ENCODE measurements at places on chromosomes 4 and X. TPM values are rescaled to one million over a fixed set of nuclear protein-coding genes. Genes with fewer than 3 reads are reported as not detected.

- no peaks in the 10 kb centered on the region for H3K36me3 ChIP-seq
- no peak overlapping the region for H3K4me3 ChIP-seq
- no peaks in the 10 kb centered on the region for H3K4me1 ChIP-seq
- peaks cover 31% of the 10 kb centered on the region for H3K27me3 ChIP-seq
These were observed 186.4 kb downstream of the BCOR start for GRCh38 chrX:39911278-39911897.

DNA sequence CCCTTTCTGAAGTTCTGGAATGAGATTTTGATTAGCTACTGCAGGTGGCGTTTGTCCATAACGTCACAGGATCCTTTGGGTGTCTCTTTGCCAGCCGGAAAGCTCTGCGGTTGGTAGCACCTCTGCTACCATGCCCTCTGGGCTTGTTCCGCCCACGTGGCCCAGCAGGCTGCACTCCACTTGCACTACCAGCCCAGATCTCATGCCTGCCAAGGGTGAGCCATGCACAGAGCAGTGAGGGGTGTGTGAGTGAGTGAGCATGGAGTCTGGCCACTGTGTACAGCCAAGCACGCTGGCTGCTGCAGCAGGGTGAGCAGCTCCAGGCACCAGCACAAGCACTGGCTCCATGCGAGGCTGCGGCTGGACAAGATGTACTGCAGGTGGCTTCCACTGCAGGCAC is 6.6 kb upstream of the HNRNPD start:
- H3K36me3 ChIP-seq, result peaks cover 5% of the 10 kb centered on the region
- no peak for DNase-seq
- no peaks in the 10 kb centered on the region for H3K27me3 ChIP-seq
- H3K27ac ChIP-seq, result no peak overlapping the region

GRCh38 chr4:158172261-158173258 is at the start of gene GASK1B:
TSS of gene GASK1B (minus strand) at chr4:158173025. CDS start at chr4:158171375, 1,650 bp downstream.
- no peak within 1 kb of the TSS for H3K4me3 ChIP-seq
- no peaks in the 10 kb centered on the region for H3K4me1 ChIP-seq
- no peak for DNase-seq
- no peak within 1 kb of the TSS for H3K27ac ChIP-seq

TRPC5OS gene
- not detected for polyA plus RNA-seq

- H3K27me3 ChIP-seq, result peaks cover 13% of the 10 kb centered on the region
- no peak overlapping the region for H3K4me3 ChIP-seq
- H3K27ac ChIP-seq, result no peak overlapping the region
These were observed 49.0 kb upstream of the HOPX start for GRCh38 chr4:56730097-56730496.

- H3K4me1 ChIP-seq, result no peaks in the 10 kb centered on the region
- H3K27ac ChIP-seq, result no peak overlapping the region
- H3K4me3 ChIP-seq, result no peak overlapping the region
These were observed 6.1 kb upstream of the CXorf66 start for GRCh38 chrX:139971394-139971749.

LPAR4 gene
- polyA plus RNA-seq, result not detected

- no peaks in the 10 kb centered on the region for H3K36me3 ChIP-seq
- H3K27ac ChIP-seq, result no peak overlapping the region
- no peak for DNase-seq
These were observed 197.2 kb downstream of the PDGFC start for GRCh38 chr4:156774422-156774821.

DNA sequence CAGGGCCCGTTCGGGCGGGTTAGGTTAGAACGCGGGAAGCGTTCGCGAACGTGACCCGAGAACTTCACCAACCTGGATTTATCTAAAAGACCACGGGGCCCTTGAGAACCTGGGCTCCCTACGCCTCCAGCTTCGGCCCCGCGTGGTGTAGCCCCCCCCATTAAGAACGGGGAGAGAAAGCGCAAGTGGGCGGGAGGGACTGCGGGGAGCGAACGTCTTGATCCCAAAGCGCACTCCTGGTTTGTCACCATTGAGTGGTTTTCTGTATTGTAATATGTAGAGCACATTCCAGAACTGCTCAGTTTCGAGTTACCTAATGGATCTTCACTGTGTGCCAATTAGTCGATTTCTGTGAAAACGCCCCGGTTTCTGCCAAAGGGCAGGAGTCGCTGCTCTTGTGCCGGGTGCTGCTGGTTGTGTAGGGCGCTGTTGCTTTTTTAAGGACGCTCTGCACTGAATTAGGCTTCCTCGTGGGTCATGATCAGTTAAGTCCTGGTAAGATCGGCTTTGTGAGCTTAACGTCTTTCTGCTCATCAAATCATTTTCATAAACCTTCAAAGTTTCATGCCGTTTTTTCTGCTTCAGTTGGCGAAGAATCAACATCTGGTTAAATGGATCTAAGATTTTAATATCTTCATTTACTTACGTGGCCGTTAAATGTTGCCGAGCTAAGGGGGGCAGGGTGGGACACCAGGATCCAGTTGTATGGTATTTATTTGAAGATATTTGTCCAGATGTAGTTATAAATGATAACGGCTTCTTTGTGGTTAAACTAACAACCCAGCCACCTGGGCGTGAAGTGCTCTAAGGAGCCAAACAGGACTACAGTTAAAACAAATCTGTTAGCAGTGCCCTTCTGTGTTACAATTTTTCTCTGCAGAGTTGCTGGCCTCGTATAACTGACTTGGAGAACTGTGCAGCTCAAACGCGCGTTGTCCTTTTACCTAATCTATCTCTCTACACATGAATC is 809 bp downstream of the MND1 start:
- no peaks in the 10 kb centered on the region for H3K27me3 ChIP-seq
- peaks cover 44% of the 10 kb centered on the region for H3K4me1 ChIP-seq
- H3K4me3 ChIP-seq, result peak overlapping the region; percentile 92
- DNase-seq, result peak; percentile 36
- peak overlapping the region; percentile 37 for H3K27ac ChIP-seq
- H3K36me3 ChIP-seq, result no peaks in the 10 kb centered on the region

P2RY4 gene
- not detected for polyA plus RNA-seq

DNA sequence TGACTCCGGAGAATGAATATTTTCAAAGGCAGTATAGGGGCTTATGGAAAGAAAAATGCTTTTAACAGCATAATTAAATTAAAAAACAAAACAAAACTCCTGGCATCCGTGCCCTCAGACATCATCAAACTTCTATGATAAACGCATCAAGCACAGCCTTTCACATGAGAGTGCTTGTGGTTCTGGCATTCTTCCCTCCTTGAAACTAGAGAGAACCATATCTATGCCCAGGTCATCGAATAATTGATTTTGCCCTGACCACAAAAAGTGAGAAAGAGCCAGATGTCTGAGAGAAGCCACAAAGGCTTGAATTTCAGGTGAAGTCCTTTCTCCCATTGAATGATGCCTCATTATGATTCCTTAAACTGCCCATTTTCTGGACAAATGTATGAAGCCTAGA is 286.8 kb downstream of the CBLL2 start:
- H3K36me3 ChIP-seq, result no peaks in the 10 kb centered on the region
- H3K4me3 ChIP-seq, result no peak overlapping the region
- no peaks in the 10 kb centered on the region for H3K4me1 ChIP-seq
- no peak for DNase-seq
- no peak overlapping the region for H3K27ac ChIP-seq

- no peaks in the 10 kb centered on the region for H3K36me3 ChIP-seq
- H3K4me1 ChIP-seq, result peaks cover 8% of the 10 kb centered on the region
- no peaks in the 10 kb centered on the region for H3K27me3 ChIP-seq
- H3K4me3 ChIP-seq, result no peak overlapping the region
- H3K27ac ChIP-seq, result no peak overlapping the region
These were observed 21.6 kb downstream of the TEC start for GRCh38 chr4:48247878-48248558.

PRDM8 gene
- 0.19 TPM for polyA plus RNA-seq

NKX3-2 gene
- not detected for polyA plus RNA-seq

GRCh38 chr4:14059006-14059405 is 431.5 kb upstream of the BOD1L1 start:
- no peaks in the 10 kb centered on the region for H3K36me3 ChIP-seq
- H3K4me3 ChIP-seq, result no peak overlapping the region
- peaks cover 12% of the 10 kb centered on the region for H3K27me3 ChIP-seq
- no peak for DNase-seq
- no peak overlapping the region for H3K27ac ChIP-seq

Data from naive B cell (primary cell).